ENCODE measurements at places on chromosomes 2 and 18. TPM values are rescaled to one million over a fixed set of nuclear protein-coding genes. Genes with fewer than 3 reads are reported as not detected.

DNA sequence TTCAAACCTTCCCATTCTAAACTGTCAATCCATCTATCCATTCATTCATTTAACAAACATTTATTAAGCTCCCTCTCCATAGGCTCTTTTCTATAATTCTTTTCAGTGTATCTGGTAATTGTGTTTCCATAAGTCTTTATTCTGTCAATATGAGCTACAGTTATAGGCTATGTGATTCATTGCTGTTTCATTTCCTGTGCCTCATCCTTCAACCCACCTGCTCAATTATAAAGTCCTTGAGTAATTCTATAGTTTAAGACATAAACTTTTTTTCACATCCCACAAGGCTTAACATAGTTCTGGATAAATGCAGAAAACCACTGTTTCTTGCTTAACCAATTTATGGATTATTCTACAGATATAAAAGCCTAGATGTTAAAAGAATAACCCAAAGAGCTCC, 84.2 kb upstream of the PIK3C3 start:
- no peak for DNase-seq

The IL36RN gene
- total RNA-seq = not detected

The CYP27C1 gene
- 11.7 TPM for total RNA-seq

The SERPINB4 gene
- not detected for total RNA-seq

- no peak for DNase-seq
These were observed 13.7 kb downstream of the RBBP8 start for GRCh38 chr18:22946846-22947245.

The CD8B gene
- total RNA-seq = not detected

- no peak for DNase-seq
These were observed 106.2 kb downstream of the CCDC141 start for GRCh38 chr2:178943745-178944144.

GRCh38 chr2:167712275-167712674, 535.1 kb downstream of the STK39 start:
- no peak for DNase-seq

GRCh38 chr2:158034198-158034866, 67.3 kb upstream of the UPP2 start:
- no peak for DNase-seq

- no peak for DNase-seq
These were observed 17.6 kb downstream of the VSNL1 start for GRCh38 chr2:17558053-17558452.

DNA sequence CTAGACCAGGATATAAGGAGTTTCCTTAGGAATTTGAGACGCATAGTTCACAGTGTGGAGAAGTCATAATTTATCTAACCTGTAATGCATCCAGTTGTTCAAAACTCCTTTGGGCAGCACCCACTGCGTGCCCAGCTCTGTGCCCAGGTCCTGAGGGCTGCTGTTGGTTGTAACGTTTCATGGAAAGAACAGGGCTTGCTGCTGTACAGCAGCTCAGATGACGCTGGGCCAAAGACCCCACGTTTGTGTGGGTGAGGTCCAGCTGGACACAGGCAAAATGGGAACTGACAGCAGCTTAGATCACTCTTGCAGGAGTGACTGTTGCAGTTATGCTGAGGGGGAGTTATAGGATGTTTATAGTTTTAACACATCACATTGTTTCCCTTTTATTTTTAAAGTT, 30.0 kb upstream of the HS6ST1 start:
- no peak for DNase-seq

The GCKR gene
- total RNA-seq = not detected

The SLC9A4 gene
- not detected for total RNA-seq

The CDH20 gene
- not detected for total RNA-seq

DNA sequence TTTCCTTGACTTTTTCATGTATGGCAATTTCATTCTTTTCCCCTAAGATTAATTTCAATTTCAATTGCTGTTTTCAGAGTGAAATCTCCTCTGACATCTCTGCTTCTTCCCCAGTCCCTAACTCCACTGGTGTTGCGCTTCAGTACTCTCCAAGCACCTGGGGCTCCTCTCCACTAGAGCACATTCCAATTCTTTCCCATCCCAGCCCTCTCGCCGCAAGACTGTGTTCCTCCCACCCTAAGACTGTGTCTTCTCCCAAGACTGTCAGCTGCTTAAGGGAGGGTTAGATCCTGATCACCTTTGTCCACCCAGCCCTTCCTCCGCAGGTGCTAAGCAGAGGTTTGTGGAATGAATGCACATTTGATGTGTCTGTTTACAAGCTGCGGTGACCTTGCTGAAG, 255.7 kb upstream of the CCDC68 start:
- DNase-seq = no peak

The NTSR2 gene
- not detected for total RNA-seq

GRCh38 chr2:74390606-74391005, 10.5 kb upstream of the DCTN1 start:
- no peak for DNase-seq

DNA sequence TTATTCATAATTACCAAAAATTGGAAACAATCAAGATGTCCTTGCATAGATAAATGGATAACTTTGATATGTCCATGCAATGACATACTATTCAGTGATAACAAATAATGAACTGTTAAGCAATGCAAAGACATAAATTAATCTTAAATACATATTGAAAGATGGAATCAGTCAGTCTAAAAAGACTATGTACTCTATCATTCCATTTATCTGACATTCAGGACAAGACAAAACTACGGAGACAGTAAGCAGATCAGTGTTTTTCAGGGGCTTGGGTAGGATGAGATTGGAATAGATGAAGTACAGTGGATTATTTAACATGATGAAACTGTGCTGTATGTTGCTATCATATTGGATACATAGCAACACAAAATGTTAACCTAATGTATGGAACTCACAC, 21.3 kb upstream of the ZNF804A start:
- DNase-seq = no peak

GRCh38 chr2:62383846-62384245, 122.1 kb downstream of the TMEM17 start:
- DNase-seq = no peak

The PCARE gene
- not detected for total RNA-seq

- DNase-seq = no peak
These were observed 87.5 kb upstream of the ALKAL2 start for GRCh38 chr2:375270-375955.
